ENCODE measurements at places on chromosomes 3 and 15. TPM values are rescaled to one million over a fixed set of nuclear protein-coding genes. Genes with fewer than 3 reads are reported as not detected.

Gene CLDN18
- not detected for polyA plus RNA-seq

- DNase-seq, result no peak
Measured at GRCh38 chr3:168213920-168214319, 118.2 kb upstream of the GOLIM4 start.

GRCh38 chr3:23302271-23302670, 99.1 kb downstream of the UBE2E2 start:
- peak; percentile 17 for DNase-seq

- DNase-seq, result no peak
Measured at GRCh38 chr3:60298141-60298540, 953.1 kb downstream of the FHIT start.

GRCh38 chr15:70063261-70063925, 34.3 kb downstream of the TLE3 start:
- DNase-seq, result no peak

GRCh38 chr15:35874260-35874905, 328.4 kb upstream of the DPH6 start:
- DNase-seq, result peak; percentile 13

GRCh38 chr3:58657036-58657520, 9.5 kb downstream of the FAM3D start:
- DNase-seq, result no peak

GRCh38 chr3:121155028-121155427, 247.0 kb downstream of the STXBP5L start:
- DNase-seq, result no peak
